ENCODE measurements at places on chromosomes 11 and 22. TPM values are rescaled to one million over a fixed set of nuclear protein-coding genes. Genes with fewer than 3 reads are reported as not detected.

Gene TMEM138
- total RNA-seq: 8.5 TPM

Gene SLC22A9
- not detected for total RNA-seq

Gene TRIM44
- total RNA-seq: 10.2 TPM

Gene GLB1L3
- not detected for total RNA-seq

Gene OR51B5
- total RNA-seq: not detected

DNA sequence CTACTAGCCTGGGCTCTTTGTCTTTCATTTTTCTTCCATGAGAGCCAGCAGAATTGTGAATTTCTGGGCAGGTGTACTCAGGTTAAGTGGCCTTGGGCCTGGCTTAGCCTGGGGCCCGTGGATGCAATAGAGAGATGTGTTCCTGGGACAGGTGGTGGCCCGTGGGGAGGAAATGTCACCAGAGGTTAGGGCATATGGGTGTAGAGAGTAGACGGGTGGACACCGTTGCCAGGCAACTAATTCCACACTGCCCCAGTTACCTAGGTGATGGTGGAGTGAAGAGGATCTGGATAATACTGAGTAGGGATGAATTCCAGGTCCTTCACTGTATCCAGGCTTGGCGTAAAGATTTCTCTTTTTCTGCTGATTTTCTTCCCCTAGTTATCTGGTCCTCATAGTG, 175.0 kb downstream of the INSC start:
- DNase-seq: no peak

DNA sequence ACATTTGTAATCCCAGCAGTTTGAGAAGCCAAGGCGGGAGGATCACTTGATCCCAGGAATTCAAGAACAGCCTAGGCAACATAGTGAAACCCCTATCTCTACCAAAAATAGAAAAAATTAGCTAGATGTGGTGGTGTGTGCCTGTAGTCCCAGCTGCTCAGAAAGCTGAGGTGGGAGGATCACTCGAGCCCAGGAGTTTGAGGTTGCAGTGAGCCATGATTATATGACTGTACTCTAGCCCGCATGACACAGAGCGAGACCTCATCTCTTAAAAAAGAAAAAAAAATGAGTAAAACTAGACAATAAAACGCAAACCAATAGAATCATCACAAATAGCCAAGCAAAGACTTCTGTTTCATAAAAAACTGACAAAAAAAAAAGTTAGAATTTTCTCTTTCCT, 21.8 kb downstream of the NUCB2 start:
- DNase-seq: no peak

- DNase-seq: peak; percentile 45
These were observed 39.6 kb downstream of the LIF start for GRCh38 chr22:30206944-30207343.

- DNase-seq: no peak
These were observed 28.0 kb upstream of the FCHSD2 start for GRCh38 chr11:73170140-73170539.

DNA sequence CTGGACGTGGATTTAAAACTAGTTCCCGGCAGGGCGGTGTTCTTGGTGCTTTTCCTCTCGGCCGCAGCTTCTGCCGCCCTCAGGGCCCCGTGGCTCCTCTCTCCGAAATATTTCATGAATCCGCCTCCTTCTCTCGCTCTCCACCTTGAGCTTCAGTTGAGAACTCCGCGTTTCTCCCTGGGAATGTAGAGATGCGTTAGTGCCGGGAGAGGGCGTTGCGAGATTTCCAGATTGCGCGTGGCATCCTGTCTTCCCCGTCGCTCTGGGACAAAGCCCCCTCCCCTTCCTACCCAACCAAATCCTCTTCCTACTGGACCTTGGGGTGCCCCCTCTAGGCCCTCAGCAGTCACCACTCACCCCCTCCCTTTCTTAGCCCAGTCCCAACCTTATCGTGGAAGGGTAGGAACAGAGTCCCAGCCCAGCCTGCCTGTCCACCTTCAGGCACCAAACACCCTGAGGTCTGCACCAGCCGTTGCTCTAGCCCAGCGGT, 15.5 kb upstream of the RAC2 start:
- peak; percentile 60 for DNase-seq

GRCh38 chr11:110866081-110866480, 153.8 kb upstream of the ARHGAP20 start:
- no peak for DNase-seq

DNA sequence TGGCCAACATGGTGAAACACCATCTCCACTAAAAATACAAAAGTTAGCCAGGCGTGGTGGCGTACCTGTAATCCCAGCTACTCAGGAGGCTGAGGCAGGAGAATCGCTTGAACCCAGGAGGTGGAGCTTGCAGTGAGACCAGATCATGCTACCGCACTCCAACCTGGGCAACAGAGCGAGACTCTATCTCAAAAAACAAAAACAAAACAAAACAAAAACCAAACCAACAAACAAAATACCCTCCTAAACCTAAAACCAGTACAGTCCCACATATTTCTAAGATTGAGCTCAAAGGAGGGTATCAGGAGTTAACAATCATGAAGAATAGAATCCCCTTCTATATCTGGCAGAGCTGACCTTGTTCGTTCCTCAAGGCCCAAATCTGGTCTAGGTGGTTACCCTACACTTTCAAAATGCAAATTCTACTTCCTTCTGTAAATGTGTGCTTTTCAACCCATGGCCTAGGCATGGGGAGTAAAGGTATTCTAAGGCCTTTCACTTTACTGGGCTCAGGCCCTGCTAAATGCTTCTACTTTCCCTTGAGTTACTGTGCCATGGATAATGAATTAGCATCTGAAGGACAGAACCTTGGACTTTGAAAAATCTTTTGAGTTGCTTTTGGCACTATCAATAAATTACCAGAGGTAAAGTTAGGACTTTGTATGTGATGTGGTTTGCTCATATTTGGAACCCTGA, 10.4 kb upstream of the PPP2R1B start:
- DNase-seq: no peak

GRCh38 chr11:76768088-76768908, 14.9 kb upstream of the TSKU start:
- peak; percentile 90 for DNase-seq

DNA sequence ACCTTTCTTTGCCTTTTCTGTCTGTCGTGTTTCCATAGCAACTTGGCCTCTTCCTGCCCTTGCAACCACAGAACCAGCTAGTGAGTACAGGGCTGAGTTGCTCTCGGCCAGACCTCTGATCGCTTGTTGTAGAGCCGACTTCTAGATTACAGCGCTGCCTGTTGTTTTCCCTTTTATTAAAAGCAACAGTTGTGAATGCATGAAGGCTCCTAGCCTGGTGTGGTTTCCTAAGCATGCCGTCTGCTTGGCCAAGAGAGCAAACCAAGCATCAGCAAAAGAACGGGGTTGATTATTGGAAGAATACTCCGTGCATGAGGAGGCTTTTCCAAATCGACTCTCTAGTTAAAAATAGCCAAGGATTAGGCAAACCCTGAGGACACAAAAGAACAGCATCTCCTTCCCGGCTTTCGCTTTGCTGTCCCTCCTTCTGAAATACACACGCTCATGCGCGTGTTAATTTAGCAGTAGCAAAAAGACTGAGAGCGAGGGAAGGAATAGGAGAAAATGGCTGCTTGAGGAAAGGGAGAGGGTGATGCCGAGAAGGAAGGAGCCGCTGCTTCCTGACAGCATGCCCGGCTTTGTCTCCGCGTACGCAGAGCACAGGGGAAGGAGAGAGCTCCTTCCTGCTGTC, 71.5 kb upstream of the TTC12 start:
- no peak for DNase-seq

DNA sequence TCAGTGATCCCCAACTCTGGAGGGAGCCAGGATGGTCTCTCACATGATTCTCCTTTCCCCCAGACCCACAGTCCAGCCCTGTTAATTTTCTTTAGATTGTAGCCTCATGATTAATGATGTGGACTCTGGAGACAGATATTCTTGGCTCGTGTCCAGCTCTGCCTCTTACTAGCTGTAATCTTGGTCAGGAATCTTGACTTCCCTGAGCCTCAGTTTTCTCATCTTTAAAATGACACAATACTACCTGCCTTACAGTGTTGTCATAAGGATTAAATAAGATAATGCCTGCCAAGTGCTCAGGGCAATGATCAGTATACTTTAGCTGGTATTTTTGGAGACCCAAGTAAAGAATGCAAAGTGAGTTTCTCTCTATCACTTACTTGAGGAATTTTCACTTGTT, 60.0 kb downstream of the SPECC1L start:
- DNase-seq: no peak

- DNase-seq: no peak
These were observed 6.6 kb upstream of the BID start for GRCh38 chr22:17780741-17781318.

GRCh38 chr11:19209617-19210370, 8.0 kb upstream of the CSRP3 start:
- no peak for DNase-seq

DNA sequence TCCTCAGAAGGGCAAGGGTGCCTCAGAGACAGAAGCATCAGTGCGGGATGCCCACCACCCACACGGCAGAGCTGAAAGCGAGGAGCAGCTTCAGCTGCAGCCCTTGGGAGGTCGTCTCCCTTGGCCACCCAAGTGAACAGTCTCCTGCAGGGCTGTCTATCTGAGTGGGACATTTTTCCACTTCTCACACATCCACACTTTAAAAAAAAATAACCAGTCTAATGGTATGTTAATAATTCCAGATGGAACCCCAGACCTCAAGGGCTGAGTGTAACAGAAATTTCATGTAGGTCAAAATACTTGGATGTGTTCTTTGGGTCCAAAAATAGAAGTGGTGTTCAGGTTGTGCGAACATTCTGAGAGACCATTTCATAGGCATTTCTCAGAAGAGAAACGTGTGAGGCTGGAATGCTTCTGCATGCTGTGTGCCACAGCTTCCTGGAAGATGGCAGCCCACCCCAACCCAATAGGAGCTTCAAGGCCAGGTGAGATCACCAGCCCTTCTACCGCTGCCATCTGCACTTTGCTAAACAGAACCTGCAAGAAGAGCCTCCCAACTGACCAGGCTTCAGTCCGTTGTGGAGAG, 623.2 kb downstream of the OPCML start:
- DNase-seq: no peak

- peak; percentile 12 for DNase-seq
These were observed 566 bp downstream of the ATP6V1E1 start for GRCh38 chr22:17627961-17628405.

- DNase-seq: peak; percentile 45
These were observed 852 bp downstream of the TRAF6 start for GRCh38 chr11:36509201-36509639.

GRCh38 chr11:101180481-101180880, 50.9 kb upstream of the PGR start:
- no peak for DNase-seq
